A549 treated with ZK216348 at 1 μM for 4 hours (cell line): ENCODE measurements at places on chromosomes 13 and 19. TPM values are rescaled to one million over a fixed set of nuclear protein-coding genes. Genes with fewer than 3 reads are reported as not detected.

C19orf47 gene
- 20.7 to 35.4 TPM (median 30.7 TPM) in 5 replicates for total RNA-seq

ZNF823 gene
- total RNA-seq, result 2.1 to 3.4 TPM (median 2.6 TPM) in 5 replicates

SPRY2 gene
- 8.7 to 14.1 TPM (median 12.7 TPM) in 5 replicates for total RNA-seq

NAPSA gene
- 0.48 to 1.6 TPM (median 1.2 TPM) in 5 replicates for total RNA-seq

ZNF284 gene
- 0.36 to 0.57 TPM (median 0.40 TPM) in 5 replicates for total RNA-seq

UBXN6 gene
- 30.7 to 66.9 TPM (median 55.5 TPM) in 5 replicates for total RNA-seq

GTF3A gene
- total RNA-seq, result 98.8 to 112 TPM (median 102 TPM) in 5 replicates

SBNO2 gene
- 20.2 to 45.2 TPM (median 43.8 TPM) in 5 replicates for total RNA-seq

KLK13 gene
- 0.31 to 0.38 TPM in 2 of 5 replicates, not detected in the others for total RNA-seq

CAPN12 gene
- total RNA-seq, result 4.7 to 6.8 TPM (median 6.0 TPM) in 5 replicates

KIR3DL2 gene
- not detected in 5 replicates for total RNA-seq

ZSCAN18 gene
- total RNA-seq, result 1.4 to 2.8 TPM (median 2.6 TPM) in 5 replicates

KIR2DL4 gene
- total RNA-seq, result not detected in 5 replicates

KDELR1 gene
- total RNA-seq, result 319 to 434 TPM (median 419 TPM) in 5 replicates

PTGER1 gene
- total RNA-seq, result 0.16 TPM in 1 of 5 replicates, not detected in the others

SIGLEC14 gene
- 0.12 TPM in 1 of 5 replicates, not detected in the others for total RNA-seq

GAMT gene
- 21.9 to 46.0 TPM (median 44.9 TPM) in 5 replicates for total RNA-seq

ZNF723 gene
- not detected in 5 replicates for total RNA-seq

ACER1 gene
- not detected in 5 replicates for total RNA-seq

CLDN10 gene
- total RNA-seq, result 0.18 to 0.20 TPM in 2 of 5 replicates, not detected in the others

ZFP14 gene
- 2.1 to 2.9 TPM (median 2.5 TPM) in 5 replicates for total RNA-seq

ZSCAN4 gene
- not detected in 5 replicates for total RNA-seq

B3GNT3 gene
- 3.4 to 5.4 TPM (median 4.5 TPM) in 5 replicates for total RNA-seq

PTH2 gene
- not detected in 5 replicates for total RNA-seq

TPTE2 gene
- not detected in 5 replicates for total RNA-seq

ZNF175 gene
- total RNA-seq, result 2.6 to 5.5 TPM (median 4.4 TPM) in 5 replicates

ZNF471 gene
- total RNA-seq, result 0.04 to 0.22 TPM (median 0.14 TPM) in 4 of 5 replicates, not detected in the other
